ENCODE measurements at places on chromosomes 1 and 21.

GRCh38 chr21:31394309-31394708 is 50.2 kb upstream of the TIAM1 start:
- DNase-seq, result no peak

DNA sequence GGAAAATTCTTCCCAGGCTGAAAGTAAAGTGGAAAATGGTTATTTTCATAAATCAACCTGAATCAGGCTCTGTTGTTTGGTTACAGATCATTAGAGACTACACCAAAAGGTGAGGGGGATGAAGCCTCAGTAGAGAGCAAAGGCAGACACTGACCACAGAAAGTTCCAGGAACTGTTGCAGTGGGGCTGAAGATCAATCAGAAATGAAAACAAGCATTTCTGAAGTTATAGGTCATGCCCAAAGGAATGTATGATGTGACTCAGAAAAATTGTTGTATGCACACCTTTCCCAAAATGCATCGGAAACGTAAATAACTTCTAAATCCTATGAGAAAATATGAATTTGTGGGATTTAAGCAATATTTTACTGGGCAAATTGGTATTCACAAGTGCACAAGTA is 63.3 kb downstream of the FYB2 start:
- no peak for DNase-seq

- no peak for DNase-seq
These were observed 35.4 kb downstream of the RCSD1 start for GRCh38 chr1:167665469-167665868.

DNA sequence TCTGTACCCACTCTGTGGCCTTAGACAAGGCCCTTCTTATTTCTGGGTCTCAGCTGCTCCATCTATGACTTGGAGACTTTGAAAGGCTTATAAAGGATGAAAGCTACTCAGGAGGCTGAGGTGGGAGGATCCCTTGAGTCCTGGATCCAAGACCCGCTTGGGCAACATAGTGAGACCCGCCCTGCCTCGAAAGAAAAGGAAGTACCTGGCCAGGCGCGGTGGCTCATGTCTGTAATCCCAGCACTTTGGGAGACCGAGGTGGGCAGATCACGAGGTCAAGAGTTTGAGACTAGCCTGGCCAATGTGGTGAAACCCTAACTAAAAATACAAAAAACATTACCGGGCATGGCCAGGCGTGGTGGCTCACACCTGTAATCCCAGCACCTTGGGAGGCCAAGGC is 13.4 kb downstream of the ID3 start:
- no peak for DNase-seq

DNA sequence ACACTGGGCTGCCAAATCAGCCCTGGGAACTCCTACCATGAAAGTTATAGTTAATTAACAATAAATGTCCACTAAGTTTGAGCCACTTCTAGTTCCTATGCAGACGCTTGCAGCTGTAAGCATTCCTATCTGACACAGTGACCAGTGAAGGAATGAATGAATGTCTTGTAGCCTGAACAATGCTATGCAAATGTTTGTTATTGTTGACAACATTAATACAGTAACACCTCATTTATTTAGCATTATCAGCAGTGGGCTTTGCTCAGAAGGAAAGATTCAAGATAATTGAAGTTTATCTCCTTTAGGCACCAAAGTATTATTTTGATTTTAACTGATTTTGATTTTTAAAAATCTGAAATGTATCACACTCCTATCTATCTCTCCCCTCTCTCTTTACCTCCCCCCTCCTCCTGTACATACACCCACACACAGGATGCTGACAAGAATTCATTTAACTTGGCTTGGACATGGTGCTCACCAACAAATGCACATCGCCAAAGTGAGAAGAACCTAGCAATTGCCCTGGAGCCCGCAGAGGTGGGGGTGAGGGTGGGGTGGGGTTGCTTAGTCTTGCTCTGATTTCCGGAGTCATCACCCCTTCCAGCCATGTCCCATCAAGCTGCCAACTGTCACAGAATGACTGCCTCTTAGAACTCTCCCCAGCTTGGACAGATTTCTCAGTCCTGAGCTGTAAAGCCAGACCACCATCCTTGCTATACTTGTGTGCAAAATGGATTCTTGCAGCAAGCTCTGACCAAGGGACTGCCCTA is 215.3 kb upstream of the CSF3R start:
- DNase-seq, result no peak

- DNase-seq, result no peak
These were observed 41.3 kb upstream of the PLA2G5 start for GRCh38 chr1:20028726-20029125.

GRCh38 chr1:232477728-232478127 is 152.2 kb downstream of the SIPA1L2 start:
- no peak for DNase-seq
